Fibroblast of villous mesenchyme (primary cell): ENCODE measurements at places on chromosomes 4 and X. TPM values are rescaled to one million over a fixed set of nuclear protein-coding genes. Genes with fewer than 3 reads are reported as not detected.
A peak's percentile ranks its signal among the peaks of the same experiment; 100 is the strongest.

The SSX2 gene
- not detected in 2 replicates for total RNA-seq

The HTN3 gene
- total RNA-seq = not detected in 2 replicates

The TRPC5OS gene
- total RNA-seq = not detected in 2 replicates

The CDS1 gene
- total RNA-seq = under 0.01 TPM in 2 replicates

DNA sequence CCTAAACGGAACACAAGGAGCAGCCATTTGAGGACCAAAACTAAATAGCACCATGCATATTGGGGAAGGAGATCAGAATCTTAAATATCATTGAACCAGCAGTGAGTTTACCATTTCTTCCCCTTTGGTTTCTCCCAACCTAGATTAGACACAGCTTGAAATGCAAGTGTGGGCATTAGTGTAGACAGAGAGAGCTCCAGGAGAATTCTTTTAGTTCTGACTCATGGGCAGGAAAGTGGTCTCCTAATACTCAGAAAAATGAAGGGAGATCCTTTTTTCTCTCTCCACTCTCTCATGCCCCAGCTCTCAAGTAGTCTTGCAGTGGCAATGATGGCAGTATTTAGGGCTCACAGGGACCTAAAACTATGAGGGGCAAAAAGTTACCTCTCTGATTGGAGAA, 567.9 kb downstream of the INPP4B start:
- DNase-seq = no peak

- no peak for DNase-seq
Observed at GRCh38 chr4:17623451-17624001, 9.1 kb downstream of the MED28 start.

DNA sequence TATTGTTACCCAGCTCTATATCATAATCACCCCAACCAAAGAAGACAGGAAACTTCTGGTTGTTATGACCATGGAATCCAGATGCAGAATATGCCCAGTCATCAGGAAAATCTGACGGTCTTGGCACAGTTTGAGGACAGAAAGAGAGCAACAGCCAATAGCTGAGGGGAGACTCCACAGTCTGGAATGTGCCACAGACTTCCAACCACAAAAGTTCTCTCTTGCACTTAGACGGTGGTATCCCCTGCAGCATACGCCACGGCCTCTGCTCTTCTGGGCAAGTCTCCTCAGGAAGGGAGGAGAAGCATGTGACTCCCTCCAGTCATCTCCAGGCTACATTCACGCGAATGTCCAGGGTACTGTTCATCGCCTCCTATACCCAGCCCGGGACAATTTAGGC, 18.4 kb downstream of the ZNF827 start:
- DNase-seq = peak; percentile 74

DNA sequence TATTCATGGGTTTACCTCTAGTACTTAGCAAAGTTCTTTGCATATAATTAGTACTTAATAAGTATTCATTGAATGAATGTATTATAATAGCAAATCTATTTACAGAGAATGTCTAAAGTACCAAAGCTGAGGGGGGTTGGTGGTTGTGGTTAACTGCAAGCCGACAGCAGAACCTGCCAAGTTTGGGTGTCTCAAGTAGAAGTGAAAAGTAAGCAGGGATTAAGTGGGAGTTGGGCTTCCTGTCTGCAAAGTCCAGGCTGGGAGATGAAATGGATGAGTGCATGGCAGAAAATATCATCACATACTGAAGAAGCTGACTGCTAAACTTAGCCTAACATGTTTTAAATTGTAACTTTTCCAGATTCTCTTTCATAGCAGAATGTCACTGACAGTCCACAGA, 169.6 kb downstream of the CAMK2D start:
- DNase-seq = peak; percentile 32
